ENCODE measurements at places on chromosomes 5 and 9.

DNA sequence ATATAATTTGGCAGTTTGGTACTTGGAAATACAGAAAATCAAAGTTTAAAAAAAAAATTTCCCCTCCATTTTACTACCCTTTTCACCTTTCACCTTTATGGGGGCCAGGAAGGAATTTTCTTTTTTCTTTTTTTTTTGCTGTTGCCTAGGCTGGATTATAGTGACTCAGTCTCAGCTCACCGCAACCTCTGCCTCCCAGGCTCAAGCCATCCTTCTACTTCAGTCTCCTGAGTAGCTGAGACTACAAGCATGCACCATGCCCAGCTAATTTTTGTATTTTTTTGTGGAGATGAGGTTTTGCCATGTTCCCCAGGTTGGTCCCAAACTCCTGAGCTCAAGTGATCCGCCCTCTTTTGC, 9.1 kb downstream of the CHMP5 start:
- DNase-seq, result no peak

DNA sequence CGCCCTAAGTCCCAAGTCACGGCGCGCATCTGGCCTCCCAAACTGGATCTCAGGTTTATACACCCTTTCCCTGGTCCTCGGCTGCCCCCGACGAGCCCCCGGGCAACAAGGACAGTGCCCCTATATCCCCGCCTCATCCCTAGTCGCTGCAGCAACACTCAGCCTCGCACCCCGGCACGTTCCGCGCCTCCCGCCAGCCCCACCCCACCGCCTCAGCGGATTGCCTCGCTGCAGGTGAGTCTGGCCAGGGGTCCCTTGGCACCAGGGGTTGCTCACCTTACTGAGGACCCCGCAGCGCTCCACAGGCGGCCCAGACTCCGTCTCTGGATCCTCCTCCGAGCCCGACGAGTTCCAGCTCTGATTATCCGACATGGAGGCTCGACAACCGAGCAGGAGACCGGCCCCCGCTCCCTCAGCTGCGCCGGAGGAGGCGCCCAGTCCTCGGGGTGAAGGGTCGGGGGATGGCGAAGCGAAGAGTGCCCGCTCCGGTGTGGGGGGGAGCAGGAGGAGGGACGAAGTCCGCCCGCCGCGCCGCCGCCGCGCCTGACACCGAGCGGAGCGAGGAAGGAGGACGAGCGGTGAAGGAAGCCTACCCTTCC, 494 bp downstream of the CERT1 start:
- no peak for DNase-seq

DNA sequence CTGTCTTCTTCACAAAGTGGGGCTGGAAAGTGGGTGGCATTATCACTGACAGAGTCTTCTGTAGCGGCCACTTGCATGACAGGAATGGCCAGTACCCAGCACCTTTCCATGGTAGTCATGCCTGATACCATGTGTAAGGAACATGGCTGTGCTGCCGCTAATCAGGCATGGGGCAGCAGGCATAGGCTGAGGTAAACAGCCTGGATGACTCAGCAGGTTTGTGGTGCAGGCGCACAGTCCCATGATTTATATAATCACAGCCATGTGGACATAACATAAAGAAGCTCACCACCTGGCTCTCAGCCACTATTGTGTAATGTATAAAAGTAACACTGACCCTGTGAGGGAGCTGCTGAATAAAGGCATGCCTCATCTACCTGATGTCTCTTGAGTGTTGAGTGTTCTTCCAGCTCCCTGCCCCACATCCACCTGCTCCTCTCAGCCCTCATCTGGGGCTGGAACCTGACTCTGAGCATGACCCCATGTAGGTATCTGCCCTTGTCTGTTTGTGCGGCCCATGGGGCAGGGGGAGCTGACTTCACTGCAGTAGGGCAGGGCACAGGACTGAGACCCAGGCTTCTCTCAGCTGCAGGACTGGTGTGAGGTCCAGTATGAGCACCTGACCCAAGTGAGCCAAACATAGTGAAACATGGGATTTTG, 13.2 kb upstream of the ICE1 start:
- no peak for DNase-seq

DNA sequence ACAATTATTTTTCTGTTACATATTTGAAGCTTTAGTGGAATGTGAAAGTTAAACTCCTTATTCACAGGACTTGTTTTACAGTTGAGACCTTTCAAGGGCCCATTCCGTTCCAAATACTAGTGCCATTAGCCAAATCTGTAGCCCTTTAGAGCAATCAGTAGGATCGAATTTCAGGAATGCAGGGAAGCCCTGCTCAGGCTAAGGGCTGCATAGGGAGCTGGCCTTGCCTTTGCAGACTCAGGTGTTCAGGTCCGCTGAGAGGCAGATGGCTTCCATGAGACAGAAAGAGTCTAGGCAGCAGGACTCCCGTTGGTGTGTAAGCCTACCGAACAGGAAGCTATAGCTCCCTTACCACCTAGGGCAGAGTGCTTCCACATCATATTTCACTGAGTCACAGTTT, 150.1 kb upstream of the SLC27A6 start:
- no peak for DNase-seq

DNA sequence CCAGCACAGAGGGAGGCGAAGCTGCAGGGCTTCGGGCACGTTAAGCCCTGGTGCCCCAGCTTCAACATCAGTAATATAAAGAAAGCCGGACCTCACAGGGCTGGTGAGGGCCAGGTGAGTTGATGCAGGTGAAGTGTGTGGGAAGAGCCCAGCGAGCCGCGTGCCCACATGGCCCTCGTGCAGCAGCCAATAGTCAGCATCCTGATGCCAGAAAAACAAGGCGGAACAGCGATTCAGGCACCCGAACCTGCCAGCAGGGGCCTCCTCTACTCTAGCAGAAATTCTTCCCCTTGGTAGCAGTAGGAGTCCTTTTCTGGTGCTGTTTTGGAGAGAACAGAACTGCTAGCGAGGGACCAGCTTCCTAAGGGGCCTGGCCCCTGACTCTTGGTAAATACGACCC, 7.8 kb downstream of the MED10 start:
- no peak for DNase-seq

DNA sequence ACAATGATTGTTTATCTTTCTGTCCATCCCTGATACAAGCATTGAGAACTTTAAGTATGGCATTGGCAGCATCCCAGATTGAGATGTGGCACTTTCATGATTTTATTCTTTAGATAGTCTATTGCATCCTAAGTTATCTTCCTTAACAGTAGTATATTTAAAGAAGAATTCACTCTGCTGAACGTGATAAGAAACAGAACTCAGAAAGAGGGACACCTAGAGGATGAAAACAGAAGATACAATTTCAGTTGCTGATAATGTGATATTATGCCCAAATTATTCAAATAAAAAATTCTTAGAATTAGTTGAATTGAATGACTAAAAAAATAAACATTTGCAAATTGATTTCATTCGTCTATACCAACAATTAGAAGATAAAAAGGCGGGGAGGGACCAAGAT, 218.1 kb upstream of the DMRTA1 start:
- no peak for DNase-seq
